ENCODE measurements at places on chromosomes 2 and 18.

GRCh38 chr2:165601928-165602521 lies 132.5 kb downstream of the CSRNP3 start:
- DNase-seq, result peak; percentile 82

GRCh38 chr2:224142397-224143312 lies 103.6 kb upstream of the SERPINE2 start:
- DNase-seq, result peak; percentile 90

GRCh38 chr2:4168834-4169233 lies 465.5 kb downstream of the DCDC2C start:
- DNase-seq, result no peak

GRCh38 chr18:43303376-43303775 lies 26.1 kb upstream of the SYT4 start:
- peak; percentile 30 for DNase-seq

DNA sequence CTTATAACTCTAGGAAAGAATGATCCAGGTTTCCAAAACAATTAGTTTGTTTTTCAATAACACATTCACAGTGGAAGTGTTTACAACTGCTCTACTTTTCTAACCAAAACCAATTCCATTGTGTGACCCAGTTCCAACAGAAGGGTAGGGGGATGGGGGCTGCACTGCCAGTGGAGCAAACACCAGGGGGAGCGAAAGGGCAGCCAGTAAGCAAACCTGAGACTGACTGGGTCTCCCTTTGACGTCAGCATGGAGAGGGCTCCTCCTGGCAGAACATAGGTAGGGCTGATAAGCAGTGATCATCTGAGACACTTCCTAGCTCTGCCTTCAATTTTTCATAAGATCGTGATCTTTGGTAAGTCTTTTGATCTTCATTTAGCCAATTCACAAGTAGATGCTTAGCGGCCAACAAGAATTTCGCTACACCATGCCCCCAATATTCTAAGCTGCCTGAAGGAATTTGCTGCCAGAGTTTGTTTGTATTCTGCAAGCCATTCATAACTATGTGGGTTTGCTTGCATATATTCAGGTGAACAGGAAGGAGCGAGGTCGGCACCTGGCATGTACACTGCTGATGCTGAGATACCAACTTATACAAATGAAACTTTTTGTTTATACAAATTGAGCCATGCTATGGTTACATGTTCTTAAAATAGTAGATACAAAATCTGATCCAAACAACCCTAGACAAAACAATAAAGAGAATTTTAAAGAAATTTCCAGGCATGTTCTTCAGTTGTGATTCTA lies 45.9 kb downstream of the ST6GAL2 start:
- DNase-seq, result no peak

GRCh38 chr2:25982273-25982967 lies at the start of gene KIF3C:
TSS of gene KIF3C (minus strand) at chr2:25982497. CDS start at chr2:25981917, 580 bp downstream.
- DNase-seq, result peak; percentile 58

GRCh38 chr2:7210712-7211111 lies 293.5 kb downstream of the RNF144A start:
- DNase-seq, result no peak

DNA sequence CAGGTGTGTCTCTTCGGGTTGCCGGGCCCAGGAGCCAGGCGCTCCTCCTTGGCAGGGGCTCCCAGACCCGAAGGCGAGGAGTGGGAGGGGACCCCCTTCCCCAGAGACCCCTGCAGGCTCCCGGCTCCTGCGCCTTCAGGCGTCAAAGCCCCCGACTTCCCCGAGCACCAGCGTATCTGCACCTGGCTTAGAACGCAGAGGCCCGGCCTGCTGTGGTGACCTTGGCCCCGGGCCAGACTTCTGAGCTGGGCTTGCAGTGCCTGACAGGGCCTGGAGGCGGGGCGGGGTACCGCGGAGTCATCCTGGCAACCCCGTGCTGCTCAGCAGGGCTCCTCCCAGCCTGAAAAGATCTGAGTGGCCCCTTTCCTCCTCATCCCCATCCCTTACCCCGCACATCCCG lies 27.0 kb downstream of the SKA1 start:
- DNase-seq, result peak; percentile 47

Measured in fibroblast of mammary gland (primary cell).